Ovary (tissue), 10 donors: ENCODE measurements at places on chromosomes 16 and 17. TPM values are rescaled to one million over a fixed set of nuclear protein-coding genes. Genes with fewer than 3 reads are reported as not detected.
A peak's percentile ranks its signal among the peaks of the same experiment; 100 is the strongest.

DNA sequence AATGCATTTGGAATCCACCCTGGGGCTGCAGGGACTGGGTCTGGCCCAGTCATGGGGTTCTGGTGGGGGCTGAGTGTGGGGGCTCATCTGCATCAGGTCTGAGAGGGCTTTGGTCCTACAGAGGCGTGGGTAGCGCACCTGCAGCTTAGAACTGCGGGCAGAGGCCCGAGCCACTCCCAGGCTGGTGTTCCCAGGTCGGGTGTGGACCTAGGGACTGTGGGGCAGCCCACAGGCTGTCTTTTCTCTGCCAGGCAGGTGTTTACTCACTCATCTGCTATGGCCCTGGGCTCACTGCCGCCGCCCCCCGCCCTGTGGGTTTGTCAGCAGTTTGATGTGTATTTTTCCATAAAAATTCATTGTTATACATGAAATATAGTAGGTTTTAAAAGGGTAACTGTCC is 27.0 kb upstream of the DOC2B start:
- H3K4me3 ChIP-seq: no peak overlapping the region
- no peak for DNase-seq

GRCh38 chr16:85610446-85611193 is 2.5 kb upstream of the GSE1 start:
- peaks cover 30% of the 10 kb centered on the region for H3K4me1 ChIP-seq
- peak overlapping the region; percentile 33 for H3K4me3 ChIP-seq
- H3K27ac ChIP-seq: no peak overlapping the region
- DNase-seq: peak; percentile 79
- no peaks in the 10 kb centered on the region for H3K36me3 ChIP-seq
- no peaks in the 10 kb centered on the region for H3K27me3 ChIP-seq

- no peak overlapping the region for H3K27ac ChIP-seq
- H3K36me3 ChIP-seq: no peaks in the 10 kb centered on the region
- no peaks in the 10 kb centered on the region for H3K4me1 ChIP-seq
- no peaks in the 10 kb centered on the region for H3K27me3 ChIP-seq
- no peak overlapping the region for H3K4me3 ChIP-seq
- no peak for DNase-seq
These were observed 117.3 kb downstream of the CA10 start for GRCh38 chr17:52041123-52041617.

- no peak overlapping the region for H3K27ac ChIP-seq
- H3K4me1 ChIP-seq: no peaks in the 10 kb centered on the region
- no peak for DNase-seq
- H3K4me3 ChIP-seq: no peak overlapping the region
These were observed 73.7 kb upstream of the FOXF1 start for GRCh38 chr16:86436466-86437185.

DNA sequence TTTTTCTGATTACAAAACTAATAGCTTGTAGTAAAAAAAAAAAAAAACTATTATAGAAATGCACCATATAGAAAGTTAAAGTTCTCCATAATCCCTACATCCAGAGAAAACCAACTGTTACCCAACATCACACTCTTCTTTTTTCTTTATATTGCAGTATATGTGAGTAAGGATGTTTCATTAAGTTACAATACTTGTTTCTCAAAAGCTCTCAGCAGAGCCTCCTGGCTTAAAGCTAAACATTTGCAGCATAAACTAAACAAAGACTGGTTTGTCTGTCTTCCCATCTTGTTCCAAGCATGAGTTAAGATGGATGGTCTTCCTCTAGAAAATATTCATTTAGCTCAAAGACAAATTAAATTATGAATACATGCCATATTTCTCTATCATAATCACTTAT is 25.2 kb downstream of the GRB2 start:
- H3K27ac ChIP-seq: no peak overlapping the region
- no peaks in the 10 kb centered on the region for H3K4me1 ChIP-seq
- no peaks in the 10 kb centered on the region for H3K27me3 ChIP-seq
- no peak overlapping the region for H3K4me3 ChIP-seq
- no peaks in the 10 kb centered on the region for H3K36me3 ChIP-seq

DNA sequence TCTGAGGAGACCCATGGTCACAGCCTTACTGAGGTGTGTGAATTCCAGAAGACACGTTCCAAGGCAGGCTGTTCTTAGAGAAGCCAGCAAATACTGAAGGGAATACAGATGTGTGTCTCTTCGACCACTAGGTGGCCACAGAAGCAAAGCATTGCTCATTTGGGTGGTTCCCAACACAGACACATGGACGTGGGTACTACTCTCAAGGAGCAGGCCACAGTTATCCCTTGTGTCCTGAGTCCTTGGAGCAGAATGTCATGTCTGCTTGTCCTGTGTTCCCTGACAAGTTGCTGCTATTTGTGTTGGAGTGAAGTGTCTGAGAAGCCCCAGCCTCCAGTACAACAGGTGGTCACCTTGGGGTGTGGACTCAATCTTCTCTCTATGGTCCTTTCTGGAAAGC is 30.3 kb downstream of the HMOX2 start:
- peaks cover 2% of the 10 kb centered on the region for H3K4me1 ChIP-seq
- no peak overlapping the region for H3K27ac ChIP-seq
- H3K4me3 ChIP-seq: no peak overlapping the region
- peak; percentile 55 for DNase-seq

DNA sequence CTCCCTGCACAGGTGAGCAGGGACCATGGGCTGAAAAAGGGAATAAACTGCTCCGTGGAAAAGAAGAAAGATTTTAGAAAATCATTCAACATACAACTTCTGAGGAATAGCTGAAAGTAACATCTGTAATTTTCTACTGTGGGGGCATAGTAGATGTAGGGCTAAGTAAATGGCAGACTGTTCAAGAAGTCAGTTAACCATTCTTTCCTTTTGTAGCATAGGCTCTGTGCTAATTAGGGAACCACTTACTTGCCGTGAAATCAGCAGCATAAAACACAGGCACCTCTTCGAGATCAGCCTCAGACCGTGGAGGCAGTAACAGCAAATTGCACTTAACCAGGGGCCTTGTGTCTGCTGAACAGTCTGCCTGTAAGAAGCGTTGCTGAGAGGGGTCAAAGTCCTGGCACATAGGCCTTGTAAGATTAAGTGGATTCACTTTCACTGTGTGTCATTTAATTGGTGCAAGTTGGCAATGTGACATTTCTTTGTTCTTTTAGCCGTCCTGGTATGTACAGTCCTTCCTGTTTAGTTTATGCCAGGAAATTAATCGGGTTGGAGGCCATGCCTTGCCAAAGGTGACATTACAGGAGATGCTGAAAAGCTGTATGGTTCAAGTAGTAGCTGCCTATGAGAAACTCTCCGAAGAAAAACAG is 10.4 kb downstream of the COG1 start:
- H3K4me3 ChIP-seq: no peak overlapping the region
- no peaks in the 10 kb centered on the region for H3K36me3 ChIP-seq
- peaks cover 3% of the 10 kb centered on the region for H3K4me1 ChIP-seq
- no peak overlapping the region for H3K27ac ChIP-seq

- H3K36me3 ChIP-seq: no peaks in the 10 kb centered on the region
- H3K27me3 ChIP-seq: no peaks in the 10 kb centered on the region
- no peak overlapping the region for H3K4me3 ChIP-seq
- H3K27ac ChIP-seq: no peak overlapping the region
- peaks cover 5% of the 10 kb centered on the region for H3K4me1 ChIP-seq
These were observed 2.4 kb downstream of the TBC1D24 start for GRCh38 chr16:2477327-2477726.

DNA sequence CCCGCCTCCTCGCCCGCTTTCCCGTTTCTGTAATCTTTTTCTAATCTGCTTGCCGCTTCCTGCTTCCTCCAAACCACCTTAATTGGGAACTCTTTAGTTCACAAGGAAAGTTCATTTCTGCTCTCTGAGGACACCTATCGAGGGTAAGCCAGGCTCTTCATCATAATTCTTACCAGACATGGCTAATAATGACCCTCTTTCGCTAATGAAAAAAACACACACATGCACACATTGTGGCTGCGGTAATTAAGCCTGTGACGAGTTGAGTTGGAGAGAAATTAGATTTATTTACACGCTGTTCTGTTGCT is 100.6 kb downstream of the ZNF423 start:
- H3K36me3 ChIP-seq: no peaks in the 10 kb centered on the region
- no peaks in the 10 kb centered on the region for H3K4me1 ChIP-seq
- no peak overlapping the region for H3K27ac ChIP-seq
- H3K4me3 ChIP-seq: peak overlapping the region; percentile 41
- no peak for DNase-seq
- no peaks in the 10 kb centered on the region for H3K27me3 ChIP-seq

GRCh38 chr17:8611619-8612298 is 18.8 kb downstream of the MYH10 start:
- no peaks in the 10 kb centered on the region for H3K36me3 ChIP-seq
- H3K4me3 ChIP-seq: no peak overlapping the region
- DNase-seq: no peak
- H3K27ac ChIP-seq: no peak overlapping the region
- peaks cover 6% of the 10 kb centered on the region for H3K4me1 ChIP-seq
- H3K27me3 ChIP-seq: no peaks in the 10 kb centered on the region

- no peaks in the 10 kb centered on the region for H3K36me3 ChIP-seq
- no peaks in the 10 kb centered on the region for H3K27me3 ChIP-seq
- H3K27ac ChIP-seq: no peak overlapping the region
- no peak overlapping the region for H3K4me3 ChIP-seq
- no peak for DNase-seq
These were observed 69.9 kb upstream of the HSBP1 start for GRCh38 chr16:83737729-83738354.

DNA sequence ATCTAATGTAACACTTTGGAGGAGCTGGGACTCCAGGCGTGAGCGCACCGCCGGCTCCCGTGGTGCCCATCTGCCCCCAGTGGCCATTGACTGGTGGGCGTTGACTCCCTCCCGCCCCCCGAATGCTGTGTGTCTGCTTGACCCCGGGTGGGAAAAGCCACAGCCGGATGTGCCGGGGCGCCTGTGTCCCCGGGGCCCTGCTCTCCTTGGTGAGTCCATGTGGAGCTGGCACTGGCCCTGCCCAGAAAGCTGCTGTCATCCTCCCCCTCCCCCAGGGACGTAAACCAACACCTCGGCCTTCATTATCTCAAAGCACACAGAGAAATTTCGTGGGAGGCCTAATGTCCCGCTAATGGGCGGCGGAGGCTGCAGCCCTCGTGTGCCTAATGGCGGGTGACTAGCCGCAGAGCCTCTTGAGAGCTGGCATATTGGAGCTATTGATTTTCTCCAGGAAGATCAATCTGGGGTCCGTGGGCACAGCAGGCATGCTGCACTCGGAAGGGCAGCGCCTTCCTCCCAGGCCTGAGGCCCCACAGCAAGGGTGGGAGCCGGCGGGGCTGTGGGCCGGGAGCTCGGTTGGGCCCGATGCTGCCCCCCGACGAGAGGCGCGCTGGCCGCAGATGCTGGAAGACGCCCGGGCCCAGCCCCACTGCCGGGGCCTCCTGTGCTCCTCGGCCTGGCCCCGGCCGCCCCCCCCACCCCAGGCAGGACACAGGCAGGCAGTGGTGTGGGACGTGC is 4.0 kb upstream of the PERCC1 start:
- H3K27me3 ChIP-seq: no peaks in the 10 kb centered on the region
- H3K4me1 ChIP-seq: peaks cover 2% of the 10 kb centered on the region
- H3K4me3 ChIP-seq: no peak overlapping the region
- no peak for DNase-seq
- H3K27ac ChIP-seq: no peak overlapping the region

DNA sequence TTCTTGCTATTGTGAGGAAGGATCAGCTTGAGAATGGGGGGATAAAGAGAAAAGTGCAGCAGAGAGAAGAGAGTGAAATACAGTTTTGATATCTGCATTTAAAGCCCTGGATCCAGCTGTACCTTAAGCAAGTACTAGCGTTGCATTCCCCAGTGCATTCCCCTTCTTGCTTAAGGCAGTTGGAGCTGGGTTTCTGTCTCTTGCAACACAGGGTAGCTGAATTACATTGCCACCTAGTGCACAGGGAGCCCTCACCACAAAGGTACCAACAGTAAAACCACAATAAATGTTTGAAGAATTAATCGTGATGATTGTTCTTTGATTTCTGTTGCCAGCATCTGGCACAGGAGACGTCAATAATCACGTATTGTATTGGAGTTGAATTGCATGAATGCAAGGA is 588.7 kb downstream of the RBFOX1 start:
- H3K27me3 ChIP-seq: no peaks in the 10 kb centered on the region
- no peaks in the 10 kb centered on the region for H3K4me1 ChIP-seq
- H3K4me3 ChIP-seq: no peak overlapping the region
- no peak overlapping the region for H3K27ac ChIP-seq

DNA sequence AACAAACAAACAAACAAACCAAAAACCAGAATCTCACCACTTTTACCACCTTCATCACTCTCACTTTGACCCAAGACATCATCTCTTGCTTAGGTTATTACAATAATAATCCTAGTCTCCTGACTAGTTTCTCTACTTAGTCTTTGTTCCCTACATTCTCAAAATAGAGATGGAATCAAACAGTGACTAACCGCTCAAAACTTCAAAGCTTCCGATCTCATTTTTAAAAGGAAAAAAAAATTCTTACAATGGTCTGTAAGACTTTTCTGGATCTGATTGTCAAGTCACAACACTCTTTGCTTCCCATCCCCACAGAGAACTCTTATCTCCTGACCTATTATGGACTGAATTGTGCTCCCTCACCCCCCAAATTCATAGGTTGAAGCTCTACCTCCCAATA is 60.9 kb downstream of the SPAG9 start:
- H3K4me1 ChIP-seq: peaks cover 2% of the 10 kb centered on the region
- DNase-seq: no peak
- H3K4me3 ChIP-seq: no peak overlapping the region
- no peaks in the 10 kb centered on the region for H3K36me3 ChIP-seq

DNA sequence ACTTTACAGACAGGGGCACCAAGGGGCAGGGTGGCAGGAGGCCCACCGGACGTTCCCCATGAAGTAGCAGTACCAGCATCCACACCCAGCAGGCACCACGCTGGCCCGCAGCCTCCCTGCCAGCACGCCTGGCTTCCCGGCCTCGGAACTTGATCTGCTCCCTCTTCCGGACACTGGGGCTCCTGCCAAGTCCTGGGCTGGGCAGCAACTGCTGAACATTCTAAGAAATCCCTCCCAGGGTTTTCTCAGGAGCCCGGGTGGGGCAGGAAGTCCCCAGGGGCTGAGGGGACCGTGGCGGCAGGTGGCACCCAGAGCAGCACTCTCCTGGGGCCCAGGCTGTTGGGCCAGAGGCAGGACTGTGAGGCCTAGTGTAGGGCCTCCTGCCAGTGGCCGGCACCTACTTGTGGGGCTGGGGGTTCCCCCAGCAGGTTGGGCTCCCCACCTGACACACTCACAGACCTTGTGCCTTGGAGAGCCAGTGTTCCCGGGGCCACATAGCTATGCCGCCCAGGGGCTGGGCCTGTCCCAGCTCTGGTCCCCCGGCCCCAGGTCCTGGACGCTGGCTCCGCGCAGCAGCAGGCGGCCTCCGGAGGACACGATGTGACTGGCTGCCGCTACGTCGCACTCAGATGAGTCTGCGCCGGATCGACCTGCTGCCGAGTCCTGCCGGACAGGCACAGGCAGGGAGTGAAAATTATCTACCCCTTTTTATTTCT is 86.2 kb upstream of the CBX4 start:
- H3K27ac ChIP-seq: no peak overlapping the region
- no peak overlapping the region for H3K4me3 ChIP-seq
- peaks cover 7% of the 10 kb centered on the region for H3K4me1 ChIP-seq

- no peak for DNase-seq
- H3K36me3 ChIP-seq: no peaks in the 10 kb centered on the region
- H3K4me1 ChIP-seq: no peaks in the 10 kb centered on the region
- no peak overlapping the region for H3K27ac ChIP-seq
These were observed 67.9 kb downstream of the IRX6 start for GRCh38 chr16:55391760-55392375.

GRCh38 chr17:77684803-77685798 is 273.4 kb upstream of the TNRC6C start:
- no peaks in the 10 kb centered on the region for H3K27me3 ChIP-seq
- H3K4me3 ChIP-seq: no peak overlapping the region
- no peak for DNase-seq

- H3K27me3 ChIP-seq: no peaks in the 10 kb centered on the region
- H3K36me3 ChIP-seq: no peaks in the 10 kb centered on the region
- no peak overlapping the region for H3K27ac ChIP-seq
- H3K4me3 ChIP-seq: no peak overlapping the region
These were observed 3.8 kb downstream of the CENPV start for GRCh38 chr17:16349431-16349830.

Gene SPATA22
- total RNA-seq: not detected

Gene SLC6A4
- total RNA-seq: 0.94 TPM

Gene RAB37
- 0.45 TPM for total RNA-seq
